CD4-positive, alpha-beta T cell treated with Interleukin-6 for 4 hours (primary cell): ENCODE measurements at places on chromosomes 5 and 9.

DNA sequence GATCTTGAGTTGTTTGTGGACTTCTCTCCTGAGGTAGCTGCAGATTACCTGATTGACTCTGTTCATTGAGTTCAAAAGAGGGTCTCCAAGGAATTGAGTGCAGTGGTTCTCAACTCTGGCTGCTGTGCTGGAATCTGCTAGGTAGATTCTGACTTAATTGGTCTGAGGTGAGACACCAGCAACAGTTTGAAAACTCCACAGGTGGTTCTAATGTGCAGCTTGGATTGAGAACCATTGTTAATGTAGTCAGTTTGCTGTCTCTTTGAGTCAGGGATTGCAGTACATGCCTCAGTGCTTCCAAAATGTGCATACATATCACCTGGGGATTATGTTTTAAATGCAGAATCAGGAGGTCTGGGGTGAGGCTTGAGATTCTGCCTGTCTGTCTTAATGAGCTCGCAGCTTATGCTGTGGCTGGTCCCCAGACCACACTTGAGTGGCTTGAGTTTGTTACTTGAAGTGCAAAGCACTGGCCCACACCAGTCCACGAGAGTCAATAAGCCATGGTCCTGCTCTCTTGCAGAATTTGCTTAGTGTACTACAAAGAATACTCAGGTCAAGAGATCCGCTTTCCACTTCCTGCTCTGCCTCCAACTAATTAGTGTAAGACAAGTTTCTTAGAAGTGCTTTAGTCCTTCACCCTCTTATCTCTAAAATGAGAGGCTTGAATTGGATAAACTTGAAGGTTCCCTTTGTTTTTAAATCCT is 82.3 kb downstream of the ATG10 start:
- DNase-seq, result no peak

DNA sequence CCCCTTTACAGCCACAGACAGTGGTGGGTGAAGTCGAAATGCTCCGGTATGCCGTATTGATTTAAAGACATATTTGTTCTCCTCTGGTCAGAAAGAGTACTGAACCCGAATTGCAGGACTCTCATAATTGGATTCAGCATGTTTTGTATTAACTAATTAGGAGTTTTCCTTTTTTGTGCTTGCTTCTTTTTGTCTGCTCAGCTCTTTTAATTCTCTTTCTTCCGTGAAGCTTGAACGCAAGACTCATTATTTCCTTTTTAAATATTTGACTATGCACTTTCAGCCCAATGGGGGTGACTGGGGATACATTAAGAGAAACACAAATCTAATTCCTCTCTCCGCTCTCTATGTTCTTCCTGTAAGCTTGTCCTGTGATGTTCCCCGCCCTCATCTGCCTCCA is 246.6 kb upstream of the IRX2 start:
- no peak for DNase-seq

- DNase-seq, result no peak
Measured at GRCh38 chr5:30040488-30041118, 1152.9 kb upstream of the CDH6 start.

DNA sequence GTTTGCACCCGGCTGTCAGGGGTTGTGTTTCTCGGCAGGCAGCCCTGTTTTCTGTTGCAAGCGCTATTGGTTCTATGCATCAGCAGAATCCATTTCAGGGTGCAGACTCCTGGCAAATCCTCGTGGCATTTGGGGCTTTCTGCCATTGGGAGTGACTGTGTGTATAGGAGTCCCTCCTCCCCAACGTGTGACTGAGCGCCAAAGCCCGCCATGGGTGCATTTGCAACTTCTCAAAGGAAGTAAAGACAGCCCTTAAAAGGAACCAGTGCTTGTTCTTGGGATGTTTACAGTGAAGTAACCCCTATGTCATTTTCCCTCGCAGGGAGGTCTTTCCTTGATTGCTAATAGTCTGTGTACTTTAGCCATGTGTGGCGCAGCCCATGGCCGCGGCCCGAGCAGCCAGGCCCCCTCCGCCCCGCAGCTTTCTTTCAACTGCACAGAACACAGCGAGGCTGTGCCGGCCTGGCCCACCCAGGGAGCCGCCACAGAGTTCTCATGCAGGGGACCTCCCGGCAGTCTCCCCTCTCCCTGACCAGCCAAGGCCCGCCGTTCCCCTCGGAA is 175.6 kb downstream of the HSD17B3 start:
- no peak for DNase-seq

GRCh38 chr5:53399926-53400697 is 80.3 kb upstream of the FST start:
- DNase-seq, result no peak

DNA sequence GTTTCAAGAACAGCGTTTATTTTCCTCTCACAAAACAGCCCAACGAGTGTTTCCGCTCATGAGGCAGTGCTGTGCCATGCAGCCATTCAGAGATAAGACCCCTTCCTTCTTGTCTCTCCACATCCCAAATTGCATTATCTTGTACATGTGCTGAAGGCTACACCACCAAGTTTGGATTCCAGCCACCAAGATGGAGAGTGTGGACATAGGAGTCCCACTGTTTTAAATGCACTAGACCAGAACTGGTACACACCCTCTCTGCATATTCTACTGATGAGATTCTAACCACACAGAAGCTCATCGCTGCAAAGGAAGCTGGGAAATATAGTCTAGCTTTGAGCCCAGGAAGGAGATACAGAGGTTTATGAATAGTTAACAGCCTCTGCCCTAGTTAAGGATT is 509.4 kb downstream of the NFIB start:
- DNase-seq, result no peak

DNA sequence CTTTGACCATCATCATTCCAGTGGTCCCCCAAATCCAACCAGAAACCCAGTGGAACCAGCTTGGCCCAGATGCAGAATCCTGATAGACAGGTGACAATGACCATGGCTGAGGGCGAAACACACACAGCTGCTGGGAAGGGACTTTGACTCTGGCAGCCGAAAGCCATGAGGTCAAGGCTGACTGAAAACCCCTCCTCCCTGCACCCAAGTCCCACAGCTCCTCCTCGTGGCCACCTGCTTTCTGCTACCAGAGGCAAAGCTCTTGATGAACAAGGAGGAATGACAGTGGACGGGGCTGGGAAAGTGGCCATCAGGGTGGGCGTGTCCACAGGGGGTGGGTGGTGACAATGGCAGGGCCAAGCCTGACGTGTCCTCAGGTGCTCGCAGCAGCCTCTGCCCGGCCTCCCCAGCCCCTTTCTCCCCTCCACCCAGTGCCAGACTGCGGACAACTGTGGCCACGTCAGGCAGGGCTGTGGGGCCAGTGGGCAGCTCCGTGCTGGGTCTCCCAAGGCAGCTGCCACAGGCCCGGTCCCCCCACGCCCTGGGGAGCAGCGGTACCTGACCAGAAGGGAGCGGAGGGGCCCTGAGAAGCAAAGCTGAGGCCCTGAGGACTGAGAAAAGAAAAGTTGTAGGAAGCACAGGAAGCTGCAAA is 30.8 kb upstream of the SARDH start:
- no peak for DNase-seq

DNA sequence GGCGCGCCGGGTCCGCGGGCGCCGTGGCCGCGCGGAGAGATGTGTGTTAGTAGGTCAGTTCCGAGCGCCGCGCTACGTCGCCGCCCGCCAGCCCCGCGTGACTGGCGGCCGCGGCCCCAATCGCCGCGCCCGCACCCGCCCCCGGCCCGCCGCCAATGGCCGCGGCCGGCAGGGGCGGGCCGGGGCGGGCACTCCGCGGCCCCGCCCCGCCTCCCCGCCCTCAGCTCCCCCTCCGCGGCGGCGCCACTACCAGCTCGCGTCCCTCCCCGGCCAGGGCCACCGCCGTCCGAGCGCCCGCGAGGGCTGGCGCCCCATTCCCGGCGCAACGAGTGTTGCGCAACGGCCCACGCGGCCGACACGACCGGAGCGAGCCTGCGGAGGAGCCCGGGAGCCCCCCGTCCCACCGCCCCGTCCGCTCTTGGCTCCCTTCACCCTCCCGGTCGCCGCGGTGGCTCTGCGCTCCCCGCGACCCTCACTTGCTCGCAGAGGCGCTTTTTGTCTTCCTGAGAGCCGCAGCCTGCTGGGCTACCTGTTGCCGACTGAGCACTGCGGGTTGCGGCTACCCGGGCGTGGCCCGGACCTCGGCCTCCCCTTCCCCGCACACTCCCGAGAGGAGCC is at the start of gene NFIL3:
Gene NFIL3, minus strand, starts transcription at position 48 of the 618 bp plus-strand sequence. CDS start 13,098 bp downstream, outside the sequence.
- DNase-seq, result peak; percentile 76

DNA sequence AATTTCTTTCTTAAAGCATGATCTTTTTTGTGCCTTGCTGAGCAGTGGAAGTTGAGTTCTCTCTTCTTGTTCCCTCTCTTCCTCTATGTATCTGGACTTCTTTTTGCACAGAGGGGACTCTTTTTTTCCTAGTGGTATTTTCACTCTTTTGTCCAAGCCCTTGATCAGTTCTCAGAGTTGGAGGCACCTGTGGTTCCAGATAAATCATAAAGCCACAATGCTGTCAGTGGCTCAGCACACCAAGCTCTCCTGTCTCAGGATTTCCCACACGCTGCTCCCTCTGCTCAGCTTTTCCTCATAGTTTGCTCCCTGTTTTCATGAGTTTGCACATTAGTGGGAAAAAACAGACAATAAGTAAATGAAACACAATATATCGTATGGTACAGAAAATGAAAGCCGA is 110.3 kb upstream of the ZNF608 start:
- DNase-seq, result no peak

DNA sequence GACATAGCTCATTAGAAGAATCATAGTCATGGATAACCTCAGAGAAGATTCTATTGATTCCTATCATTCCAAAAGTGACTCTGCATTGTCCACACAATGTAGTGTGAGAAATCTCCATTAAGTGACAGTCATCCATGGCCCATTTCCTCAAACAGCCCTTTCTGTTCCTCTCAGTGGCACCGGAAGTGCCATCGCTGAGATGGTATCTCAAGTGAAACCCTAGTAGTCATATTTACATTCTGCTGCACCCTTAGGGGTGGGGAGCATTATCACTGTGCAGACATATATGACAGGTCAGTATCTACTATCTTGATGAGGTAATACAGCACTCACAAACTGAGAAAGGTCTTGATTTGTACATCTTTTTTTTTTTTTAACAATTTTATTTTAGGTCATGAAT is 55.4 kb upstream of the MIER3 start:
- DNase-seq, result no peak

DNA sequence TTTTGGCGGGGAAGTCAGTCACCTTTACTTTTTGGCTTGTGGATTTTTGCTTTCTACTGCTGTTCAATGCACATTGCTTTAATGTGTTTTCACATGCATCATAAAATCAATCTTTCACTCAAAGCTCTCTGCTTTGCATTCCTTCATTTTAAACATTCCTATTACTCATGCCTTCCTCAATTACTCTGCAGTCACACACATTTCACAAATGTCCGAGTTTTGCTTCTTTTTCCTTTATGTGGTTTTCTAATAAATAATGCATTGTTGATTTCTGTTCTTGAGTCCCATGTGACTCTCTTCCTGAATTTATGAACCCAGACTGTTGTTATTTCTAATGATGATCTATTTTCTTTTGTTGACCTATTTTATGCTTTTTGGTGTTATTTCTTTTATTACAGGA is 82.3 kb upstream of the EPB41L4B start:
- DNase-seq, result no peak

- DNase-seq, result no peak
Measured at GRCh38 chr9:114077162-114077837, 800 bp downstream of the AMBP start.

- DNase-seq, result no peak
Measured at GRCh38 chr9:14768405-14769229, 46.1 kb upstream of the CER1 start.

DNA sequence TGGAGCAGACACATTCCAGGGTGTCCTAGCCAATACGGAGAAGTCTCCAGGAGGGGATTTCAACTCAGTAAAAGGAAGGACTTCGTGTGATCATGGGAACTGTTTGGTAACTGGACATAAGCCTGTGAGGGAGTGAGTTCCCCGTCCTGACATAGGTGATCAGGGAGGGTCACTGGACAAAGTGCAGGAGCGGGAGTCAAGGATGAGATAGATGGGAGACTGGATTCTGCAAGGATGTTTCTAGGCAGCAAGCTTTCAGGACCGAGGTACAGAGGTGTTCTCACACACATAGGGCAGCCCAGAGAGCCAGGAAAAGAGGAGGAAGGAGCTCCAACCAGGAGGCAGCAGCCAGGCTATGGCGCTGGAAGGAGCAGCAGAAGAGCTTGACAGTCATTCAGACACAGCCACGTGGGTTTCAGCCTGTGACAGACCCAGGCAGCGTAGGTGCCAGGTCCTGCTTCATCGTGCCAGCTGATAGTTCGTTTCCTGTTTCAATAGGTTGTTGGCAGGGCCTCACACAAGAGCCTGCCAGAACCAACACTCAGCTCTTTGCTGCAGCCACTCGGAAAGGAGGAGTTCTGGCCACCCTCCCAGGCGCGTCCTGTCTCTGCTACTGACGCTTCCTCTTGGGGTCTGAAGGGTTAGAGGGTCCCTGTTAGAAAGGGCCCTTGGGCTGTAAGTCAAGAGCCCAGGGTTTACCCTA is 84.1 kb downstream of the AMBP start:
- DNase-seq, result no peak
